Activated naive CD8-positive, alpha-beta T cell treated with anti-CD3 and anti-CD28 coated beads, Interleukin-2, amount 10 ng/mL, durations not matched to agents 7 days and 5 days (primary cell): ENCODE measurements at places on chromosomes 2 and 18. TPM values are rescaled to one million over a fixed set of nuclear protein-coding genes. Genes with fewer than 3 reads are reported as not detected.

- no peak for DNase-seq
These were observed 145.5 kb downstream of the ZNF236 start for GRCh38 chr18:76967721-76968472.

- no peak for DNase-seq
These were observed 130.3 kb downstream of the TMEFF2 start for GRCh38 chr2:192064459-192064858.

GRCh38 chr2:102154946-102155702 lies 12.6 kb downstream of the IL1R1 start:
- DNase-seq: no peak

DNA sequence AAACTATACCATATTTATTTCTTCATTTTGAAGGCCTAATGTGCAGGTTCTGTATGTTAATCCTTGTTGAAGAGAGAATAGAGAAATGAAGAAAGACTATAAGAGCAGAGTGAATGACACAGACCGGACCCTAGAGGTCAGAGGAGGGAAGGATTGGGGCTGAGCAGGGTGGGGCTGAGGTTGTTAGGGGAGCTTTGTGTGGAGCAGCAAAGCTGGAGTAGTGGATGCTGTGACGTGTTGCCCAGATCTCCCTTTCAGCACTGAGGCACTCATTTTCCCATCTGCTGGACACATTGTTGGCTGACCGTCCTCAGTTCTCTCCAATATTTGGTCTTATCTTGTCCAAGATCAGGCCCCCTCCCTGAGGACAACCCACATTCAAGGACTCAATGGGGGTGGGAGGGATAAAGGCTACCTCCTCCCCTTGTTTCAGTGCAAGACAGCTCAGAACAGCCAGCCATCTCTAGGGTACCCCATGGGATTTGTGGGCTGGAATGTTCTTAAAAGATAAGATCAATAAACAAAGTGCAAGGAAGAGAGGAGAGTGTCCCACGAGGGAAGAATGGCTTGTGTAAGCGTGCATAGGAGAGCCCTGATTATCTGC lies 143.6 kb downstream of the TDRD15 start:
- no peak for DNase-seq

DNA sequence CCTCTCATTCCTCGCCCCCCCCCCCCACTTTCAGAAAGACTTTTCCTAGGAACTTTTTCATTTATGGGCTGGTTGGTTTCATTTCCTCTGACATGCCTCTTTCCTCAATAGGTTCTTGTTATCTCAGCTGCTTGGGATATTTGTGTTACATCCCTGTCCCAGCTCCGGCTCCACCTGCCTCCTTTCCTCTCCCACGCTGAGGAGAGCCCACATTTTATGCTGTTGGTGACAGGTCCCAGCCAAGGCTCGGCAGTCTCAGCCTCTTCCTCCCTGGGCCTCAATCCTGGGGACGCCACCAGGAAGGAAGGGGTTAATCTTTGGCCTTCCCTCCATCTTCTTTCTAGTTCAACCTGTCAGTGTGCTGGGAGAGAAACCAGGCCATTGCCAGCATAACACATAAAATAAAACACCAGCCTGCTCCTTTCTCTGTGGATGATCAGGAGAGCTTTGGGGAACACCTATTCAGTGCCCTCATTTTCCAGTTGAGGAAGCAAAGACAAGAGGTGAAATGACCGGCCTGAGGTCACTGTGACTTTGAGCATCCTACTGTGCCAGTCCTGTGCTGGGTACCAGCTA lies 216.9 kb upstream of the TNP1 start:
- DNase-seq: no peak

GRCh38 chr2:207103132-207103531 lies 62.6 kb downstream of the KLF7 start:
- no peak for DNase-seq

DNA sequence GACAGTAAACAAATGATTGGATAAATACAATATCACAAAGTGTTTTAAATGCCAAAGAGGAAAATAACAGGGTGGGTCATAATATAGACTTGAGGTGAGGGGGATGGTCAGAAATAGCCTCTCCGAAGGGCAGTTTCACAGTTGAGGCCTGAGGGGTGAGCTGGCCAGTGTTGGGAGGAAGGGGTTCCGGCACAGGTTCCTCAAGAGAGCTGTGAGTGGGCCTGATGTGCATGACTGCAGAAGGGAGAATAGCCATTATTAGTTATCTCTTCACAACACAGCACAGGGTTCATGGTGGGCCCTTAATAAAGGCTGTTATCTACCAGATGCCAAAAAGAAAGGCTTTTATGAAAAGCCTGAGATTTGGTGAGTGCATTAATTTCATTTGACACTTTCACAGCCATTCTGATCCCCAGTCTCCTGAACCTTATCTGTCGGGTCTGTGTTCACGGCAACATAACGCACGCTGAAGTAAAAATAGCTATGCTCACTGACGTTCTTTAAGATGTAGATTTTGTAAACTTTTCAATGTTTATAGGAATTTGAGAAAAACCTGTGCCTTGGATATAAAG lies 39.6 kb downstream of the POLR1A start:
- no peak for DNase-seq

DNA sequence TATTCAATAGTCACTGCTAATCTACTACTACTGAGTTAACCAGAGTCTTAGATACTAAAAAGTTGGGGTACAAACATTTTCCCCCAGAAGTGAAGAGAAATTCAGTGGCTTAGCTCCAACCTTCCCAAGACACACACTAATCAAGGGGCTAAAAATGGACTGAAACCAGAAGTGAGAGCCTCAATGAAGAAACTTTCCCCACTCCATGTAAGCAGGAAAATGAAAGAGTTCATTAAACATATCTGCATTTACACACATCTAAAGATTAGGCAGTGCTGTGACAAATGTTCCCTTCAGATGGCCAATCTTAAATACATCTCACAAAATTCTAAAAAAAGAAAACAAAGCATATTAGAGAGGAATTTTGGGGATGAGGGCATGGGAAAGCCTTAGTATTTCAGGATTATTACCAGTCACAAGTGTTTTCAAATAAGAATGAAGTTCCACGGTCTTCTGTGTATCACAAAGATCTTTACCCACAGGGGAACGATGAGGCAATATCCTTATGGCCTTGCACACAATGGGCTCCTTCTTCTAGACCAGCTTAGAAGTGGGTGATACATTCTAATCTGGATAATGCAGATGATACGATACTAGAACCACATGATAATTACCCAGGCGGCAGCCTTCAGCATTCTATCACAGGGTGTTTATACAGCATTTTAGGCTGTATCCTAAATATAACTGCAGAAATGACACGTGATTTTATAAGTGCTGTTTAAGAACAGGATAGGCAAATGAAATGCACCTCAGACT lies 17.1 kb downstream of the ANKRD44 start:
- no peak for DNase-seq

DNA sequence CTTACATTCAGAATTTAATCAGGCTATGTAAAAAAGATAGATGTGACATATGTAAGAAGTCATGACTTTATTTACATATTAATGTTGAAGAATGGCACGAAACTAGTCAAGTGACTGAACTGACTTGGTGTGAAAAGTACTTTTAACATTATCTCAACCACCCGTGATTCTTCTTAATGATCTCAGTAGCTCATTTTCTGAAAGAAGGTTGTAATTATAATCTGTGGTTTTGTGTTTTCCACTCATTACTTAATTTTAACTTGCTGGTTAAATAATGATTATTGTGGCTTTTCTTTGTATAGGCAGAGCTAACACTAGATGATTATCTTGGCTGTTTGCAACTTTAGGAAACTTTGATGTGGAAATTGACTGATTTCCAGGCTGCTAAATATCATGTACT lies 18.5 kb downstream of the KCNJ13 start:
- DNase-seq: no peak

DNA sequence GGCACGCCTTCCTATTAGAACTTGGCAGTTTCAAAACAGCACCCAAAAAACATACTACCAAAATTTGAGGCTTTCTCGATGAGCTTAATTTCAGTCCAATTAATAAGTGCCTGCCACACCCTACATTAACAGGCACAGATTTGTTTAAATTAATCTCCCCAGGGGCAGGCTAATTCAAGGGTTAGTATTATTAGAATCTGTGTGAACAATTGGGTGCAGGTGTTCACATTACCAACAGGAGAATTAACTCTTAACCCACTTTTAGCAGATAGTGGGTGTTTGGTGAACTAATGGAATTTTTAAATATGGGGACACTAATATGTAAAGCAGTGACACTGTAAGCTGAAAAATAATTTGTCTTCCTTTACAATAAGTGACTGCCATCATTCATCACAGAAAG lies 4.1 kb downstream of the MBD2 start:
- DNase-seq: no peak

- no peak for DNase-seq
These were observed 150.0 kb downstream of the ZNF385B start for GRCh38 chr2:179711375-179711774.

DNA sequence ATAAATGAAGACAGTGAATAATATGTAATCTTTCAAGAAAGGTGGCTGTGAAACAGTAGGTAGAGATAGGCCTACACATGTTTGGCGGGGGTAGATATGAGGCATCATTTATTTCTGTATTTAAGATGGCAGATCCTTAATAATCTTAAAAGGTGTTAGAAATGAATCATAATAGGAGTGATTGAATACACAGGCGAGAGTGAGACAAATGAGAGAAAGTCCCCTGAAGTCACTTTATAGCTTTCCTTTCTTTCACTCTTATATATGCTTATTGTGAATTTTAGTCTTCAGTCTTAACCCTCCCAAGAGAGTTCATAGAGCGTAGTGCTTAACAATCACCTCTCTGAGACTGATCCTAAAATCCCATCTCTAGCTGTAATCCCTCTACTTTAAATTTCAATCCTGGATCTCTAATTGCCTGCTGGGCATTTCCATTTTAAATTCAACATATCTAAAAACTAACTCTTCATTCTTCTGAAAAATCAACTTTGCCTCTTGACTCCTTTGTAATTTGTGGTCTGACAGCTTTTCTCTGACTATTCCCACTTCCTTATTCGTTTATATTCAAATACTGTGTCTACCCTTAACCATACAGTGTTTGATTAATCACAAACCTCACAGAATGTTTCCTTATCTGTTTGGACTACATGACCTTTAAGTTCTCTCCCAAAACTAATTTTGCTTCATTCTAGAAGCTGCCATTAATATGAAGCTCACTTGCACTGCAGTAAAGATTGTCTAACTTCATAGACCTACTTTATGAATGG lies 463.7 kb upstream of the FSIP2 start:
- no peak for DNase-seq

GRCh38 chr2:217158928-217159327 lies 299.1 kb upstream of the TNP1 start:
- DNase-seq: no peak

GRCh38 chr2:195782156-195782555 lies 125.1 kb downstream of the SLC39A10 start:
- no peak for DNase-seq

- DNase-seq: no peak
These were observed 550.6 kb upstream of the ACVR2A start for GRCh38 chr2:147293991-147294824.

- DNase-seq: no peak
These were observed 132.2 kb downstream of the DOCK10 start for GRCh38 chr2:224909885-224910573.

GRCh38 chr2:240836781-240837467 lies 16.9 kb upstream of the KIF1A start:
- no peak for DNase-seq

DNA sequence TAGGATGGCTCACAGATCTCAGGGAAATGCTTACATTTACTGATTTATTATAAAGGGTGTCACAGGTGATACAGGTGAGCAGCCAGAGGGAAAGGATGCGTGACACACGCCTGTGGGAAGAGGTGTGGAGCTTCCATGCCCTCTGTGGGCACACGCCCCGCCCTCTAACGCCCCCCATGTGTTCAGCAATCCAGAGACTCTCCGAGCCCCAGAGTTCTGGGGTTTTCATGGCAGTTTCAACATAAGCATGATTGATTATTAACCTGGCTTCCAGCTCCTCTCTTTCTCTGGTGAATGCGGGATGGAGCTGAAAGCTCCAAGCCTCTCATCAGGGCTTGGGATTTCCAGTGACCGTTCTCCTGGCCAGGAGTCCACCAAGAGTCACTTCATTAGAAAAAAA lies 34.3 kb upstream of the ODC1 start:
- no peak for DNase-seq

- DNase-seq: no peak
These were observed 151.3 kb downstream of the UBR3 start for GRCh38 chr2:169978402-169979017.

- DNase-seq: no peak
These were observed 132.3 kb upstream of the ITGA4 start for GRCh38 chr2:181324912-181325311.

DNA sequence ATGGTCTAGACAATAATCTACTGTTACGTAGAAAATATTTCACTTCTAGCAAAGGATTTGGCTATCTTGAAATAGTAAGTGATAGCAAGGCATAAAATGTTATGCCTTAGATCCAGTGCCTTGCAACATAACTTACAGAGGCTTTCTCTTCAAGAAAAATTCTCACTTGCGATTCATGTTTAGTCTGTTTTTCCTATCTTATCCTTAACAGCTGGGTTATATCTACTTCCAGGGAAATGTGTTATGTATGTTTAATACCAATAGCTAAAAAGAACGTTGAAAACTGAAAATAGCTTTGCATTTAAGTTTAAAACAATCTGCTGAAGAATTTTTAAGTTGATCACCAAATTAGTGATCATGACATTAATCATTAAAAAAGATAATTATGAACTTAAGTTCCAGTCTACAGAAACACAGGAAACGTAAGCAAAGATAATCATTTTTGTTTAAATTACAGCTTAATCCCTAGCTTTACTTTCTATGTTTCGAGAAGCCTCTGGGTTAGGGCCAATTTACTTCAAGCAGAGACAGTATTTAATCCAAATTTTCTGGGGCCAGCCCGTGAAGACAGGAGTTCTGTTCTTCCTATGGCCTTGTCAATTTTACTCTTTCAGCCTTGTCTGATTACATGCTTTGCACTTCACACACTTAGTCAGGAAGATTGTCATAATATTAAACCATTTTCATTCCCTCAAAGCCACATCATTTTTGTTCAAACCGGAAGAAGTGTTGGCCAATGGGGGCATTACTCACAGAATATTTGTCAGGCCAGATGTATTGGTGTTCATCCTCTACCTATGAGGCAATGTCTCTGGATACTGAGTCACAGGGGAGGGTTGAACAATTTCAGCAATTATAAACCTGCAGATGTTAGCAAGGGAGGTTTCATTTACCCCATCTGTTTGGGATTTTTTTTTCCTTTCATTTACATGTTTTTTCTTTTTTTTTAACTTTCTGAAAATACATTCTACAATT lies 1132.9 kb upstream of the ZEB2 start:
- no peak for DNase-seq

- DNase-seq: no peak
These were observed 370.7 kb upstream of the CYRIA start for GRCh38 chr2:17036361-17036760.

Gene CCDC142
- 36.8 TPM for total RNA-seq

Gene GPR39
- total RNA-seq: not detected

Gene LTBP1
- total RNA-seq: 0.23 TPM

Gene LRRC30
- total RNA-seq: not detected

Gene TBR1
- total RNA-seq: not detected

Gene LRATD1
- not detected for total RNA-seq

Gene C2orf66
- total RNA-seq: not detected

Gene LDLRAD4
- 40.3 TPM for total RNA-seq

Gene OR6B2
- total RNA-seq: not detected

Gene HOXD10
- not detected for total RNA-seq

Gene LOXHD1
- total RNA-seq: 0.26 TPM
